ENCODE measurements at places on chromosomes 16 and 17.

GRCh38 chr17:1156864-1157263, 22.9 kb downstream of the ABR start:
- DNase-seq = no peak

DNA sequence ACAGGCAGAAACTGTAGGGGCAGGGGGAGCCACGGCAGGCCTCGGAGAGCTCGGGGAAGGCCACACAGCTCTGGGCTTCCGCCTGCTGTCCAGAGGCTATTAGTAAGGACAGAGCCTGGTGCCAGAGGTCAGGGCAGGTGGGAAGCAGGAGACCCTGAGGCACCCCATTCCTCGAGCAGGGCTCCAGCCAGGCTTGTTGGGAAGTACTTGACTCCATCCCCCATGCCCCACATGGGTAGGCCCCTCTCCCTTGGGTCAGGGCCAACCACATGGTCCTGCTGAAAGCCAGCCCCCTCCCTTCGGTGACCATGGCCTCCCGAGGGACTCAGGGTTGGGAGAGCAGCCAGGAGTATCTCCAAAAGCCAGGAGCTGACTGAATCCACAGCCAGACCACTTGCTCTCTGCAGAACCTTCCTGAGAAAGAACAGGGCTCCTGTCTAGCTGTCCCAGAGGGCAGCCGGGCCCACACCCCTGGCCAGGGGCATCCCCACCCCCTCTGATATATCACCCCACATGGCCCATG, 17.4 kb upstream of the MPRIP start:
- no peak for DNase-seq

DNA sequence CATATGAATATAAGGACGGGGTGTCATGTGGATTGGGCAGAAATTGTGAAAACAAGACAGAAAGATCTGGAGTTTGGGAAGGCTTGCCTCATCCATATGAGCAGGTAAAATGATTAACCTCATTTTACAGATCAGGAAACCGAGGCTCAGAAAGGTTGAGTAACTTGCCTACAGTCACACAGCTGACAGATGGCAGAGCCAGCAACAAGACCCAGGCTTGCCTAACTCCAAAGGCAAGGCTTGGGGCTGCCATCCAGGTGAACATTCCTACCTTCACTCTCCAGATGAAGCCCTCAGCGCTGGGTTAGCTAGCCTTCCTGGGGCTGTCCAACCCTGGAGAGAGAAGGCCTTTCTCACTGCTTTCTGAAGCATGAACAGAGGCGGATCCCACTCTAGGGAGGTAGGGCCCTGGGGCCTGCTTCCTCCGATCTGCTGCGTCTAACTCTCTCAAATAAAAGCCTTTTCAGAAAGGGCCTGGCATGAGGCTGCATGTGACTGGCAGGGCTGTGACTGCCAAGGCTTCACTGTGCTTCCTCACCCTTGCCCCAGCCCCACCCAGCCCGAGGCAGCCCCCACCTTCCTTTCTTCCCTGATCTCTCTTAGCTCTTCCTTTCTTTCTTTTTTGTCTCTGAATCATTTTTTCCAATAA, 107.8 kb downstream of the GNAO1 start:
- peak; percentile 89 for DNase-seq

DNA sequence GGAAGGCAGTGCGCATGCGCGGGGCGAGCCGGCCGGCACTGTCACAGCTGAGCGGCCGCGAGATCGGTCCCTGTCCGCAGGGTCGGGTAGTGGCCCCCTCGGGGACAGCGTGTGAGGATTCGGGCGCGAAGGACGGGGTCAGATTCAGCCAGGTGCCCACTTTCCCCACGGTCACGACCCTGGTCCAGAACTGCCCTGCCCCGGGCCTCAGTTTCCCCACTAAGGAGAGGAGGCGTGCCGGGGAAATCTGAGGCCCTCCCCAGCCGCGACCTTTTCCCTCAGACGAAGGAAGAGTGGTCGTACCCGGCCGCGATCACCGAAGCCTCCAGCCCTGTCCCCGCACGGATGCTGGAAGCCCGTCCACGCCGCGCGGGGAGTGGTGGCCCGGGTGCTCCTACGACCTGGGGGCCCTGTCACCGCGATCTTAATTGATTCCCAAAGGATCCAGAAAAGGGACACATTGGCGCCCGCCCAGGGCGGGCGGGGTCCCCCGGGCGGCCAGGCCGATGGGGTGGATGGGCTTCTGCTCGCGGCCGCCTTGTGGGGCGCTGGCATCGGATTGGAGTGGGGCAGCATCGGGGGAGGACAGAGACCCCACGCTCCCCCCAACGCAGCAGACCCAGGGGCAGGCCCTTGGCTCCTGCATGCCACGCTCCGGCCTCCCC, 57.7 kb downstream of the SRL start:
- DNase-seq = no peak

- DNase-seq = no peak
These were observed 32.7 kb upstream of the MON1B start for GRCh38 chr16:77158293-77158692.

DNA sequence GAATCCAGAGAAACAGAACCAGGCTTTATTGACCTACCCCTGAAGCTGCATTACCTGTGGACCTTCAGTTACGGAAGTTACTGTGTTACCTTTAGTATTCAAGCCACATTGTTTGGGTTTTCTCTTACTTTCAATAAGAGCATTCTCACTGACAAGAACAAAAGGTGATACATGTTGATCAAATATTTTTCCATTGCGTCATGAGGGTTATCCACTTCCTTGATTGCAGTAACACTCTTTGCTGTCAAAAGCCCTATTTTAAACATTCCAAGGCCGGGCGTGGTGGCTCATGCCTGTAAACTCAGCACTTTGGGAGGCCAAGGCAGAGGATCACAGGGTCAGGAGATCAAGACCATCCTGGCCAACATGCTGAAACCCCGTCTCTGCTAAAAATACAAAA, 28.6 kb upstream of the PAFAH1B1 start:
- DNase-seq = no peak

DNA sequence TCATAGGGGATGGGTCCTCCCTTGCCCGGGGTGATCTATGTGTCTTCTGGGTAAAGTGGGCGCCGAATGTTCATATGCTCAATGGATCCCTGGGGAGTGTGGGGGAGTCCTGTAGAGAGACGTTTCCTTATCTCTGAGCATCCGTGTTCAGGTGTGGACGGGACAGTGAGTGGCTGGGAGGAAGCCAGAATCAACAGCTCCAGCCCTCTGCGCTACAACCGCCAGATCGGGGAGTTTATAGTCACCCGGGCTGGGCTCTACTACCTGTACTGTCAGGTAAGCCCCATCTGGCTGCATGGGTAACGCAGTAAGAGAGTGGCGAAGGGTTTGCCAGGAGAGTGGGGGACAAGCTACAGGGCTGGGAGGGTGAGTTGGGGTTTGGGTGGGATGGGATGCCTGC, 1.9 kb upstream of the TNFSF13 start:
- no peak for DNase-seq

GRCh38 chr16:69566240-69566980, 644 bp downstream of the NFAT5 start:
- peak; percentile 40 for DNase-seq

- no peak for DNase-seq
These were observed 387 bp downstream of the MRPL28 start for GRCh38 chr16:369866-370436.

GRCh38 chr16:86786338-86786737, 208.0 kb downstream of the FOXL1 start:
- no peak for DNase-seq

DNA sequence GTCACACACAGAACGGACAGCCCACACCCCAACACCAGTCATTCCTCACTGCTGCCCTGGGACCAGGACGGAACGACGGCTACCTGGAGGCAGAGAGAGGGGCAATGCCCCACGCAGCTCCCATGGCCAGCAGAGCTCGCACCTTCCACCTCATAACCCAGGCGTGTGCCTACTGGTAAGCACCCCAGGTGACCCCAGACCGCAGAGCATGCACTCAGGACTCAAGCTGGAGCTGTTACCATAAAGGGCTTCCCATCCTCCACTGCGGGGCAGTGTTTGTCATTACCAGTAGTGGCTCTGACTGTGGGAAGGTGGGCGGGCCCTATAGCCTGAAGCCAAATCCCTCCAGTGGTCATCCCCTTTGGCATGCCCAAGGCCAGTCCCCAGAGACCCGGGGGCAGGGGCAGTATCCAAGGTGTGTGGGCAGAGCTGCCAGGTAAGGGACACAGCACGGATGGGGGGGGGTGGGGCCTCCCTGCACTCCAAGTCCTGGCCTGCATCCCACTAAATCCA, 4.7 kb upstream of the BCAR1 start:
- no peak for DNase-seq

DNA sequence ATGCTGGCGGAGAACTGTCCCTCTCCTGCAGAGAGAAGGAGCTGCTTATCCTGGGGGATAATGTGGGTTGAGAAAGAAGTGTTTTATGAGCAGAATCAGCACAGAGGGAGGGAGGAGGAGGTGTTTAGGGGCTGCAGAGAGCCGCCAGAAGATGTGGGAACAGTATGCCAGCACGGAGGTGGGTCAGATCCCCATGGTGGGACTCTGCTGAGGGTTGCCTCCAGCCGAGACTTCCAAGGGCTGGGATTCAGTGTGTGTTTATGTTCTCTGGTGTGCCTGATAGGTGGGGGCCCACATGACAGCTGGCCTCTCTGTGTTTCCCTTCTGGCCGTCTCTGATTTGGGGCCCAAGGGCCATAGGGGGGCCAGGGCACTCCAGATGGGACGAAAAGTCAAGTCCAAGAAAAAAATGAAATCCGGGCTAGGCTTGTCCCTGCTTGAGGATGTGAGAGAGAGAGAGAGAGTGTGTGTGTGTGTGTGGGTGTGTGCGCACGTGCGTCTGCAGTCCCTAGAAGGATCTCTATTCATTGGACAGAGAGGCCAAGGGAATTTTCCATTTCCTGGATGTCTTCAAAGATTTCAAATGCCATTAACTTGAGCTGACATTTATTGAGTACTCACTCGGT, 21.6 kb downstream of the PRKCB start:
- DNase-seq = no peak

- DNase-seq = no peak
These were observed 1.3 kb upstream of the KRTAP2-1 start for GRCh38 chr17:41048441-41048840.

DNA sequence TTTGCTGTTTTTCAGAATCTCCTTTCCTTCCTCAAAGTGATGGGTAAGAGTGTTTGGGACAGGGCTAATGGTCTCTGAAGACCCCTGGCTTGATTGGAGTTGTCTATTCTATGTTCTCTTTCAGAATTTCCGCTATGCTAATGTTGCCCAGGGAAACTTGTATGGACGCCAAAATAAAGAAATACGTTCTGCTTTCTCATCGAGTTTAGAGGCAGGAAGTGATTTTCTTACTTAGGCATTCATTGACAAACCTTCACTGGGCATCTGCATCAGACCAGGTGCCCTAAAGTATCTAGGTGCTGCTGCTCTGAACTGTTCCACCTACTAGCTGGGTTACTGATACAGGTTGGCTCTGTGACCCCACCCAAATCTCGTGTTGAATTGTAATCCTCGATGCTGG, 787.9 kb upstream of the EEF2KMT start:
- no peak for DNase-seq

DNA sequence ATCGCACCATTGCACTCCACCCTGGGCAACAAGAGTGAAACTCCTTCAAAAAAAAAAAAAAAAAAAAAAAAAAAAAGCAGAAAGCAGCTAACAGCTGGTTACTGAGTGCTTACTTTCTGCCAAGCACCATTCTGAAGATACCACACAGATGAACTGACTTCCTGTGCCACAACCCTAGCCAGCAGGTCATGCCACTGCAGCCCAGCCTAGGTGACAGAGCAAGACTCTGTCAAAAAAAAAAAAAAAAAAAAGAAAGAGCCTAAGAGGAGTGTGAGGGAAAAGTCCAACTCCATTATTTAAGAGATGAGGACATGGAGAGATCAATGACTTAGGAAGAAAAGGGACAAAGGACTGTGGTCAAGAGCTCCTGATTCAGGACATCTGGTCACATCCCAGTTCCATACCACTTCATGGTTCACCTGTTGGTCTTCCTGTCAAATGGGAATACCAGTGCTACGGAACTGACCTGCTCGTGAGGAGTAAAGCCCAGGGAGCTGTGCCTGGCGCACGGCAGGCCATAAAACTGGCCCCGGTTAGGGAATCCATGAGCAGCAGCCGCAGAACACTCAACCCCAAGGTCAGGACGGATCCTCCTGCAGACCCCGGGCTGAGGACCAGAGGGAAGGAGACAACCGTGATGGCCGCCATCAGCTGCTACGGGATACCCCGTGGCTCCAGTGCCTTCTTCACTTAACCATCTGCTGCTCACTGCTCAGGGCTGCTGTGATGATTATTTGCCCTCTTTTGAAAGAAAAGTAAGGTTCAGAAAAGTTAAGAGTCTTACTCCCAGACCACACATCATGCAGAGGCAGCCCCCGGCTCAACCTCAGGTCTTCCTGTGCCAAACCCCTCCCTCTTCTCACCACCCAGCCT, 950 bp downstream of the KLHDC4 start:
- DNase-seq = no peak

DNA sequence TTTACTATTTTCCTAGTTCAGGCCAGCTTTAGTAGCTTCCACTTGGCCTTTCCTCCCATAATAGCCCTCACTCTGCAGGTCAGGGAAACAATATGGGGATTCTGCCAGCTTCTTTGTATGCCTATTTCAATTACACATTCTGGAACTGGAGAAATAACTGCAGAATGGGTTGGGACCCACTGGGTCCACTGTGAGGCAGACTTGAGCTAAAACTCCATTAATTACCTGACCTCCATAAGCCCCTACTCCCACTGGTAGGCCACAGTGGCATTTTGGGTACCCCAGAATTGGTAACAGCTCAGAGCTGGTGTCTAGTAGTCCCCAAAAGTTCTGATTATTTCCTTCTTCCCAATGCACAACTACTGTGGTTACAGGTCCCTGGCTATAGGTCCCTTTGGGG, 16.7 kb upstream of the TENT4B start:
- DNase-seq = no peak

- no peak for DNase-seq
These were observed 43.8 kb downstream of the SOCS1 start for GRCh38 chr16:11211977-11212797.

DNA sequence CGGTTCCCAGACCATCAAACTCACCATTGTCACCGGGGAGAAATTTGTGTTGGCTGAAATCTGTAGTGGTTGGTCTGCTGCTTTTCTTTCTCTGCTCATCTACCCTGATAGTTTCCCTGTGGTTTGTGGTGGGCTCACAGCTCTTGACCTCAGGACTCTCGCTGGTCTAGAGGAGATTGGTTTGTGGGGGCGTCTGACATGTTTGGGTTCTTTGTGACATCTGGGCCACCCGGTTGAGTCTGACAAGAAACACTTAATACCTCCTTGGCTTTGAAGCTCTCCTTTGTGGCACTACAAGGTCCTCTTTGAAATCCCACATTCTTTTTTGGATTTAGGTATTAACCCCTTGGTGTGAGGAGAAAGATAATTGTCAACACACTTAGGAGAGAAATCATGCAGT, 662.0 kb downstream of the WWOX start:
- no peak for DNase-seq

- DNase-seq = no peak
These were observed 225.2 kb upstream of the RBFOX1 start for GRCh38 chr16:7107436-7107835.

- no peak for DNase-seq
These were observed 267.8 kb downstream of the FOXL1 start for GRCh38 chr16:86846136-86846535.
